ENCODE measurements at places on chromosomes 2 and 18. TPM values are rescaled to one million over a fixed set of nuclear protein-coding genes. Genes with fewer than 3 reads are reported as not detected.

The SERPINB10 gene
- 1.4 TPM for total RNA-seq

DNA sequence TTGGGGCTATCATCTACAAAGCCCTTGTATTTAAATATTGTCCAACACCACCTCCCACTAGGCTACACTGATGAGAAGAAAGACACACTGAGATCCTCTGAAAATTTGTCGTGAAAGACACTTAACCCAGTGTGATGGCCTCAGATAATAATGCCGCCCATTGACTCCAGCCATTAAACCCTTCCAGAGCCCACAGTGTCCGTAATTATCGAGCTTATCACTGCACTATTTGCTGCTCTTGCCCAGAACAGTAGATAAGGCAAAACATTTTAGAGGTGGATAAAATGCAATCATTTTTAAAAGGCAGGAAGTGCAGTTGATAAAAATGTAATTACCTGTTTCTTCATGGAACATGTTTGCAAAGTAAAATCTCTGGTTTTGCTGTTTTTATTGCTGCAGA lies 121.3 kb upstream of the DDX18 start:
- DNase-seq, result no peak

The MBP gene
- 21.9 TPM for total RNA-seq

DNA sequence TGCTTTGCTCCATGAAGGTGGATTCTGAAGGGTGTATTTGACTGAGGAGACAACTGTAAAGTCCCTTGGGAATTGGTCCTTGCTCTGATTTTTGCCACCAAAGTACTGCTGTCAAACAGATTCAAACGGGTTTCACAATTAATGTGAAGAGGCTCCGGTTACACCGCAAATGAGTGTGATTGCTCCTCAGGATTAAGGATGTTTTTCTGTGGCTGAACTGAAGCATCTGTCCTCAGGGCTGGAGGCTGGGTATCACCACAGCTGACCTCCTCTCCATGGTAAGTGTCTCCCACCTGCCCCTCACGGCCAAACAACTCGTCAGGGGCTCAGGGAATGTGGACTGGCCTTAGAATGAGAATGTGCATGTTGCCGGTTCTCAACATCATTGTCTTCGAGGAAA lies 130.4 kb upstream of the NDUFV2 start:
- DNase-seq, result no peak

Measured in esophagus squamous epithelium (tissue), 5 donors.